ENCODE measurements at places on chromosomes 12 and 14. TPM values are rescaled to one million over a fixed set of nuclear protein-coding genes. Genes with fewer than 3 reads are reported as not detected.

The LIN7A gene
- 2.6 TPM for polyA plus RNA-seq

The TPH2 gene
- not detected for polyA plus RNA-seq

The TDRD9 gene
- polyA plus RNA-seq, result 0.23 TPM

The DYRK2 gene
- 15.4 TPM for polyA plus RNA-seq

The AQP2 gene
- not detected for polyA plus RNA-seq

The MGAT4C gene
- polyA plus RNA-seq, result 0.17 TPM

The LBHD2 gene
- polyA plus RNA-seq, result not detected

The HAL gene
- 0.08 TPM for polyA plus RNA-seq

The PLCZ1 gene
- polyA plus RNA-seq, result not detected

The MIP gene
- not detected for polyA plus RNA-seq

The KCNK10 gene
- not detected for polyA plus RNA-seq

The TGM1 gene
- polyA plus RNA-seq, result 1.1 TPM

The KRT86 gene
- polyA plus RNA-seq, result not detected

The SOAT2 gene
- polyA plus RNA-seq, result 0.28 TPM

The AMN gene
- 0.47 TPM for polyA plus RNA-seq

The RASAL1 gene
- polyA plus RNA-seq, result 0.05 TPM

The CLEC4C gene
- 0.12 TPM for polyA plus RNA-seq

The KSR2 gene
- not detected for polyA plus RNA-seq

The KRT75 gene
- not detected for polyA plus RNA-seq

The KLHL33 gene
- polyA plus RNA-seq, result 1.1 TPM
